ENCODE measurements at places on chromosomes 11 and 22. TPM values are rescaled to one million over a fixed set of nuclear protein-coding genes. Genes with fewer than 3 reads are reported as not detected.

The SHISA8 gene
- total RNA-seq = not detected

DNA sequence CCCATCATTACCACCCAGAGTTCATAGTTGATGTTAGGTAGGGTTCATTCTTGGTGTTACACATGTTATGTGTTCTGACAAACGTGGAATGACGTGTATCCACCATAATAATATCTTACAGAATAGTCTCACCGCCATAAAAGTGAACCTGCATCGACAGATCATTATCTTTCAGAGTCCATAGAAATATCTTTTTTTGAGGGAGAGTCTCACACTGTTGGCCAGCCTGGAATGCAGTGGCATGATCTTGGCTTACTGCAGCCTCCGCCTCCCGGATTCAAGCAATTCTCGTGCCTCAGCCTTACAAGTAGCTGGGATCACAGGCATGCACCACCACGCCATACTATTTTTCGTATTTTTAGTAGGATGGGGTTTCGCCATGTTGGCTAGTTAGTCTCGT, 113.9 kb downstream of the BCR start:
- no peaks in the 10 kb centered on the region for H3K27me3 ChIP-seq
- peaks cover 94% of the 10 kb centered on the region for H3K36me3 ChIP-seq
- DNase-seq = no peak
- no peaks in the 10 kb centered on the region for H3K4me1 ChIP-seq
- no peak overlapping the region for H3K27ac ChIP-seq

DNA sequence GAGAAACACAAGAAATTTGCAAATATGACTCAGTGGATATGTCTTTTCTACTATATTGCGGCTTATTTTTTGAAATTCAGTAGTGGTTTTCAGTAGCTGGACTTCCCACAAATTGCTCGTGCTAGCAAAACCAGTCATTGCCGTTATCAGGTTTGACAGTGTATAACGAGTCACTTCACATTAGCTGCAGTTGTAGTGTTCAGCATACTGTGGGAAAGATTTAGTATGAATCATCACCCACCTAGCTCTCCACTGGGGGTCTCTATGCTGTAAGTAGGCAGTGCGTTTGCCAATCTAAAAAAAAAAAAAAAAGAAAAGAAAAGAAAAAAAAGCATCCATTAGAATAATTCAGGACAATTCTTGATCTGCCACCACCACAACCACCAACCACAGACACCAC, 1318.9 kb downstream of the LRRC4C start:
- H3K27ac ChIP-seq = no peak overlapping the region
- H3K27me3 ChIP-seq = no peaks in the 10 kb centered on the region
- no peak overlapping the region for H3K4me3 ChIP-seq
- no peaks in the 10 kb centered on the region for H3K36me3 ChIP-seq
- DNase-seq = no peak
- no peaks in the 10 kb centered on the region for H3K4me1 ChIP-seq

GRCh38 chr11:62689421-62690183, at the start of gene LRRN4CL:
LRRN4CL (minus strand) TSS chr11:62689530; CDS start chr11:62688508, 1,022 bp downstream.
- H3K27ac ChIP-seq = peak within 1 kb of the TSS; percentile 80
- peaks cover 27% of the 10 kb centered on the region for H3K4me1 ChIP-seq
- peaks cover 8% of the 10 kb centered on the region for H3K27me3 ChIP-seq

GRCh38 chr11:74022546-74022945, 13.7 kb upstream of the UCP3 start:
- H3K4me3 ChIP-seq = no peak overlapping the region
- H3K4me1 ChIP-seq = peaks cover 33% of the 10 kb centered on the region
- H3K36me3 ChIP-seq = no peaks in the 10 kb centered on the region
- no peaks in the 10 kb centered on the region for H3K27me3 ChIP-seq
- no peak for DNase-seq

The CDKN1C gene
- 217 TPM for total RNA-seq

- H3K4me1 ChIP-seq = no peaks in the 10 kb centered on the region
- no peak for DNase-seq
- no peak overlapping the region for H3K27ac ChIP-seq
- no peaks in the 10 kb centered on the region for H3K36me3 ChIP-seq
Measured at GRCh38 chr11:109552376-109552775, 130.4 kb downstream of the C11orf87 start.

The PDE3B gene
- total RNA-seq = 19.8 TPM

DNA sequence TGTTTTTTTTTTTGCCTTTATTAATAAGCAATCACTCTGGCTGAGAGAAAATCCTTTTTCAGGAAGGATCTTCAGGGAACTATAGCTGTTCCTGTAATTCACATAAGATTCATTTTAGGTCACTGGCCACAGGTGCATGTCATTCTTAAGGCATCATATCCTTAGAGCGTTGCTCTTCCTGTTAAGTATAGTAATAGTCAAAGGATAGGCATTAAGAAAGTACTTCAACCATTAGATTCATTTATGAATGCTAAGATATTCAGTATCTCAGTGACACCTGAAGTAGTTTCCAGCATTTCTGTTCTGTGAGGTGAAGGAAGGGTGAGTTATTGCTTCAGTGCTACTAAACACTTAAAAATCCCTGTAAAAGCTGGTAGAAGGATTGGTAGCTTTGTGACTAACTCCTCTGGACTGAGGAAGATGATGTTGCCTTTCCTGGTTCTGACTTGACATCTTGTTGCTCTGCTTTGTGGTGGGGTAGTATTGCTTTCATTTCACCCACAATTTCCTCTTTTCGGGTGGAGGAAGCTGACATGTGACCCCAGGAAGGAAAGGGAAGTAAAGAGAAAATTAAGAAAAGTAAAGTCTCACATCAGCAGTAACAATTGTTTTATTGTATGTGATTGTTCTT, 34.7 kb downstream of the RNF169 start:
- DNase-seq = no peak
- no peaks in the 10 kb centered on the region for H3K36me3 ChIP-seq
- H3K27me3 ChIP-seq = no peaks in the 10 kb centered on the region
- H3K27ac ChIP-seq = no peak overlapping the region

DNA sequence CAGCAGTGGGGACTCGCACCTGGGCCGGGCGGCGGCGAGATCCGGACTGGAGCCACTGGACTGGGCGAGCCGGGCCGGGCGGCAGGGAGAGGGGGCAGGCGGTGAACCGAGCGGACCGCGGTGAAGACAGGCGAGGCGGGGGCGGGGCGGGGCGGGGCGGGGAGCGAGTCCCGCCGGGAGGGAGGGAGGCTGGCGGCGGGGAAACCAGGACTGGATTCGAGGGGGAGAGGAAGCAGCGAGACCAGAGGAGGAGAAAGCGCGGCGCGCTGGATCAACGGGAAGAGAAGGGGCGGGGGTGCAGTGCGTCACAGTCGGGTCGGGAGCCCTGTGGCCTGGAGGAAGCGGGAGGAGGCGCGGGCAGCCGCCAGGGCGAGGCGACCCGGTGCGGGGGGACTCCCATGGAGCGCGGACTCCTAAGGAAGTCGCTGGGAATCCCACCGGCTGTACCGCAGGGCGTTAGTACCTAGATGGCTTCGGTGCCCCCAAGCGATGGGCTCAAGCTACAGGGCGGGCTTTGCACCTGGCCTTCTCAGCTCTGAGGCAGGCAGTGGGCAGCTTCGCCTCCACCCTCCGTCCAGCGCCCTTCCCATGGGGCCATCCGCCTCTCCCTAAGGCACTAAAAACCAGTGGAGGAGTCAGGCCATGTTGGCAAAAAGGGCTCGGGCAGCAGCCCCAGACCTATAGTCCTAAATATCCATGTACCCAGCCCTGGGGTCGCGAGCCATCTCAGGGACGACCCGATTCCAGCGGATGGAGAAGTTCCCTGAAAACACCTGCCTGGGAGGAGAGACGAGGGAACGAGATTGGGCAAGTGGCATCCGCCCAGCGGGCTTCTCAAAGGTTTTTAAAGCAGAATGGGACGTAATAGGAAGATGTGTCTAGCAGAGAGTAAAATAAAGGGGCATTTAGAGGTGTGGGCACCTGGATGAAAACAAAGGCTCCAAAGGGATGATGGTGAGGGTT, at the start of gene TMEM121B:
TSS of gene TMEM121B (minus strand) at position 128 of the 963 bp plus-strand sequence. CDS start 233 bp downstream, outside the sequence.
- H3K36me3 ChIP-seq = no peaks in the 10 kb centered on the region
- H3K4me3 ChIP-seq = peak within 1 kb of the TSS; percentile 58
- H3K27ac ChIP-seq = no peak within 1 kb of the TSS
- H3K27me3 ChIP-seq = peaks cover 28% of the 10 kb centered on the region
- H3K4me1 ChIP-seq = peaks cover 14% of the 10 kb centered on the region

GRCh38 chr22:24592058-24592850, 619 bp downstream of the LRRC75B start:
- H3K27ac ChIP-seq = peak overlapping the region; percentile 84
- H3K4me3 ChIP-seq = peak overlapping the region; percentile 74
- H3K27me3 ChIP-seq = no peaks in the 10 kb centered on the region
- H3K4me1 ChIP-seq = peaks cover 10% of the 10 kb centered on the region

GRCh38 chr11:64086258-64087123, 50.8 kb downstream of the FLRT1 start:
- H3K4me3 ChIP-seq = no peak overlapping the region
- H3K36me3 ChIP-seq = no peaks in the 10 kb centered on the region
- no peak for DNase-seq
- peaks cover 19% of the 10 kb centered on the region for H3K4me1 ChIP-seq

The TYR gene
- not detected for total RNA-seq

The RASD2 gene
- 19.1 TPM for total RNA-seq

The LIF gene
- total RNA-seq = 2.5 TPM

The MS4A7 gene
- total RNA-seq = 20.3 TPM

The GP1BB gene
- total RNA-seq = 2.7 TPM

DNA sequence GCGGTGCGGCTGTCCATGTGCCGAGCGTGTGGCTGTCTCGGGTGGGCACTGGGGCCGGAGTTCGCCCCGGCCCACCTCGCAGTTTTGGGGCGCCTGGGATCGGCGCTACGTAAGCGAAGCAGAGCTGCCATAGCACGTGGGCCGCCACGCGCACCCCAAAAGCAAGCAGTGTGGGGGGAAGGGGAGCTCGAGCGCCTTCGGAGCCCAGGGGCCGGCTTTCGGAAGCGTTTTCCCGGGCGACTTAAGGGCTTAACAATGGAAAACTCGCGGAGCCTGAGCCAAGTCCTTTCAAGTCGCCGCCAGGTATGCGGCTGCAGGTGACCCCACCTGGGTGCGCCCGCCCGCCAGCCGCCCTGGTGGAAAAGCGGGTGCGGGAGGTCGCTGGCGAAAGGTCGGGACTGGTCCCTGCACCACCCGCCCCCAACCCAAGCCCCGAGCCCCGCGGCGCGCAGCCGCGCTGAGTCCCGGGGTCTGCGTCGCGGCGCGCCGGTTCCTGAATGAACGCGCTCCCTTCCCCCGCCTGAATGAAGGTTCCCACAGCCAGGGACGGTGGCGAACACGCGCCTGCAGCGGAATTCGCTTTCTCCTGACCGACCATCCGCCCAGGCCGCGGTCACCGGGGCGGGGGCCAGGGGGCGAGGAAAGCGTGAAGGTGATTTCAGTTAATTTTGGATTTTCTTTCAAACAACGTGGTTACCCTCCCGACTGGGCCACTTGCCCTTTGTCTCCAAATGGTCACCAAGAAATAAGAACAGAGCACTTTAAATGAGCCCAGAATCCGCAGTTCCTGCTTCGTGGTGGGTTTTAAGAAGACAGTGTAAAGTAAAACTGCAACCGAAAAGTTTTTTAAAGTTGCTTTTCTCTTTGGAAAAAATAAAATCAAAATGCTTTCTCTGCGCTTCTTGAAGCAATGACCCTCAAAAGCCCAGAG, 2.8 kb upstream of the CCND1 start:
- peaks cover 23% of the 10 kb centered on the region for H3K27me3 ChIP-seq
- H3K4me3 ChIP-seq = peak overlapping the region; percentile 52
- H3K27ac ChIP-seq = peak overlapping the region; percentile 30
- DNase-seq = no peak

The TSGA10IP gene
- not detected for total RNA-seq
